ENCODE measurements at places on chromosomes 2 and 18. TPM values are rescaled to one million over a fixed set of nuclear protein-coding genes. Genes with fewer than 3 reads are reported as not detected.

GRCh38 chr18:12093520-12094257 is at the start of gene ANKRD62:
Gene ANKRD62 (plus strand): TSS chr18:12093843. CDS start chr18:12094018, 175 bp downstream.
- no peaks in the 10 kb centered on the region for H3K36me3 ChIP-seq
- peaks cover 11% of the 10 kb centered on the region for H3K27me3 ChIP-seq
- no peak within 1 kb of the TSS for H3K4me3 ChIP-seq
- H3K27ac ChIP-seq = no peak within 1 kb of the TSS
- no peak for DNase-seq

DNA sequence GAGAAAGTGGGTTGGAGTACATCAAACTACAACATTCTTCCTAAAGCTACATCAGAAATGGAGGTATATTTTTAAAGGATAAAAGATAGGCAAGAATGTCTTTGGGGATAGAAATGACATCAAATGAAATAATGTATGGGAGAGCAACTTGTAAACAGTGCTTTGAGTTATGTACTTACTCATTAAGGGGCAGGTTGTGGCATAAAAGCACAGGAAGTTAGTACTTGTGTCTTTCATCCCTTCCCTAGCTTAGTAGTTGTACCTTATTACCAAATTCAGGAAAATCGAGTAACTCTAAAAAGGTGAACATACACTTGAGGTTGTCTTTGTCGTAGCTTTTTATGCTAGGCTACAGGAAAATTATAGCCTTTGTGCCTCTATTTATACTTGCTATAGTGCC is 28.9 kb downstream of the PPP1CB start:
- H3K4me3 ChIP-seq = no peak overlapping the region
- H3K4me1 ChIP-seq = peaks cover 12% of the 10 kb centered on the region
- H3K27ac ChIP-seq = no peak overlapping the region
- no peak for DNase-seq
- H3K27me3 ChIP-seq = no peaks in the 10 kb centered on the region

Gene UGT1A10
- total RNA-seq = not detected

- H3K27me3 ChIP-seq = peaks cover 9% of the 10 kb centered on the region
- no peak overlapping the region for H3K4me3 ChIP-seq
- DNase-seq = no peak
- no peaks in the 10 kb centered on the region for H3K36me3 ChIP-seq
Observed at GRCh38 chr2:11695576-11695975, 25.6 kb upstream of the NTSR2 start.

GRCh38 chr2:100995309-100996075 is 6.6 kb upstream of the RPL31 start:
- H3K36me3 ChIP-seq = no peaks in the 10 kb centered on the region
- peaks cover 3% of the 10 kb centered on the region for H3K4me1 ChIP-seq
- no peak overlapping the region for H3K27ac ChIP-seq
- H3K27me3 ChIP-seq = no peaks in the 10 kb centered on the region
- DNase-seq = no peak

Gene GPR45
- not detected for total RNA-seq

DNA sequence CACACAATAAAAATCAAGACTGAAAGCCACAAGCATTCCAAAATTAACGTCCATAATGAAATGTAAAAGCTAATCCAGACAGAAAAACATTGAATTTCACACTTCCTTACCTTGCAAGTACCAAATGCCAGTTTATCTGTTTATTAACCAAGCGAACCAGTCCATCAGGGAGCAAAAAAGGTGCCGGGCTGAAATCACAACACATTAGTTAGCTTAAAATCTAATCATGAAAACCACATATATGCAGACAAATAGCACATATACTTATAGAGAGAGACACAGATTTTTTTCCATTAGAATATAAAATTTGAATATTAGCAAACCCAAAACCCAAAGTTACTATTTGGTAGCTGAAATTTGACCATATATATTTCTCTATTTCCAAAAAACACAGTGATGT is 7.2 kb downstream of the NBAS start:
- no peak overlapping the region for H3K4me3 ChIP-seq
- H3K27me3 ChIP-seq = no peaks in the 10 kb centered on the region
- H3K36me3 ChIP-seq = peaks cover 14% of the 10 kb centered on the region

Gene EFEMP1
- not detected for total RNA-seq
